Stimulated activated CD4-positive, alpha-beta T cell treated with anti-CD3 and anti-CD28 coated beads, Interleukin-4, amount 100 ng/mL, for 1 hour (primary cell): ENCODE measurements at places on chromosomes 11 and 22.

DNA sequence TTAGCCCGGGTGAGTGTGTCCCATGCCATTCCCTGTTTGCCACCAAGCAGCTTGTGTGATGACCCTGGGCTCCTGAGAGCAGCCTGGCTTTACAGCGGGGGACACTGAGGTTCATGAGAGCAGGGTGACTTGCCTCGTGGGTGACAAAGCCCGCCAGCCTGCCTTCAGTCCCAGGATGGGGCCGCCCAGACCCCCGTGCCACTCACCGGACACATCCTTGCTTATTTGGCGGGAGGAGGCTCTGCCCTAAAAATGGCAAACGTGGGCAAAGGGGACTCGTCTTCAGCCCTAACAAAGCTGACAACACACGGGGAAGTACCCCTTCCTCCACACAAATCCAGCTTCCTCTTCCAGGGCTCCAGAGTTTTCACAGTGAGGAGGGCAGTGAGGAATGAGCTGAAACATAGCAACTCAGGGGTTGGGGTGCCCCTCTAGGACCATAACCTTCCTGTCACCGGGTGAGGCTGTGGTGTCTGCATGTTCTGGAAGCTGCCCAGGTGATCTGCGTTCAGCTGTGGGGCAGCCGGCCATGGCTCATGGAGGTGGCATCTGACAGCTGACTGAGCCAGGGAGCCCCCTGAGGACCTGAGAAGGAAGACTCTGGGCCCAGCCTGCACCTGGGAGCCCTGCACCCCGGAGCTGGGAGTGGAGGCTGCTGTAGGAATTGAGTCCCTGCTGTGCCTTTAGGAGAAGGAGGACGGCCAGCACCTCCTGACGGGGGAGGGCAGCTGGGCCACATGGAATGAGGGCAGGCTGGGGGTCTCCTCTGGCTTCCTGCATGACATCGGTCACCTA, 16.7 kb downstream of the RIBC2 start:
- DNase-seq = no peak

GRCh38 chr11:95943546-95943945, 19.6 kb upstream of the MTMR2 start:
- DNase-seq = no peak

DNA sequence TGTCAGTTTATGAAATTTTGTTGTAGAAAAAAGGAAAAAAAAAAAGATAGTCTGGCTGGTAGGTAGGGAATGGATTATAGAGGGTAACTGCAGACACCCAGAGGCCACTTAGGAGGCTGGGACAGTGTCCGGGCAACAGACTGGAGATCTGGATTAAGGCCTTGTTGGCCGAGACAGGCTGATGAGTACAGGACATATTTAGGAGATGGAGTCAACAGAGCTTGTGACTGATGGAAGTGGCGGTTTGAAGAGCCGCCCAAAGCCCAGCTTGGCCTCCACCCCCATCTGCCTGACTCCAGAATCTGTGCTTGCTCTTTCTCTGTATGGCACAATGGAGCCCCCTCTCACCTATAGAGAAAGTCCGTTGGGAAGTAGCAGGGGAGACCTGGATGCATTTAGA, 7.6 kb downstream of the PLEKHB1 start:
- DNase-seq = no peak

DNA sequence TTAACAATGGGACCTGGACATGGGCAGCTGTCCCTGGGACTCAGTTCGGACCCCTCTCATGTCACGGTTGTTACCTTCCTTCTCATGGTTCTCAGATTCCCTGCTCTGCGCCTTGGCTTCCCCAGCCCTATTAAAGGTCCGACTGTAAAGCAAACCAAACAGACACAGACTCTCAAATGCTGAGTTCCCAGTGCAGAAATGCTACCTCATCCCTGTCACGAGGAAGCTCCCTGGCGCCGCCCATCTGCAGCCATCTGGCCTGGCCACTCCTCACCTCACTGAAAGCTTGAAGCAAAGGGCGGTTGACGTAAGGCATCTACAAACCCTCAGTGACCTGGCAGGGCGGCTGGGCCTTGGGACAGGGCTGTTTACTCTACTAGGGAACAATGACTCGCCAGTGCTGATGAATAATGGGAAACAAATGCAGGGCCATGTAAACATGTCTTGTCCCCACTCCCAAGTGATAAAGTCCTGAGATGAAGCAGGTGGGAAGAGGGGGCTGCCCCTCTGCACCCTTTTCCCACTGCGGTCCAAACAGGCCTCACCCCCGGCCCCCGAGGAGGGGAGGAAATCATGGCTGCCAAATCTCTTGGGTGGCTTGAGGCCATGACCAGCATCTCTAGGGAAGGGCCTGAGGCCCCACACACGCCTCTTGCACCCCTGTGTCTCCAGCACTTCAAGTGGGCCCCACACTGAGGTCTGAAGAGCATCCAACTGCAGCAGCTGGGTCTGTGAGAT, 49.3 kb downstream of the SCUBE1 start:
- no peak for DNase-seq

DNA sequence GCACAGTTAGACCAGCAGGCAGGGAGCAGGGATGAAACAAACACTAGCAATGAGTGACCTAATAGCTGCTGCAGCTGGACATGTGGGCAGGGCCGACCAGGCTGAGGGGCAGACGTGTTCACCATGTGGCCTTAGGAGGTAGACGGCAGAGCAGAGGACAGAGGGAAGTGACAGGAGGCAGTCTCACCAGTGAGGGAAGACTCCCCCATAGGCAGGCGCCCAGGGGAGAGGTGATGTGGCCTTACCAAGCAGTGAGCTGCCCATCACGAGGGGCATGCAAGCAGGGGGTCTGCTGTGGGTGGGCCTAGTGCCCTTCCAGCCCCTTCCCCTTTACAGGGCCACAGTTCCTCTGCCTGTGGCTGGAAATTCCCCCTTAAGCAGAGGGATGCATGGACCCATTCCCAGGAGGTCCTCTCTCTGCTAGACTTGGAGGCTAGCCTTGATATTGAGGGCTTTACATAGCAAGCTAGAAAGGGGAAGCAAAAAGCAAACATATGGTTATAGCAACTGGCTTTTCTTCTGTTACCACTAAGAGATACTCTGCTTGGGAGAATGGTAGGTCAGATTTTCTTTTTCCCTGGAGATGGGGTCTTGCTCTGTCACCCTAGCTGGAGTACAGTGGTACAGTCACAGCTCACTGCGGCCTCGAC, 67.6 kb downstream of the MPPED1 start:
- no peak for DNase-seq

DNA sequence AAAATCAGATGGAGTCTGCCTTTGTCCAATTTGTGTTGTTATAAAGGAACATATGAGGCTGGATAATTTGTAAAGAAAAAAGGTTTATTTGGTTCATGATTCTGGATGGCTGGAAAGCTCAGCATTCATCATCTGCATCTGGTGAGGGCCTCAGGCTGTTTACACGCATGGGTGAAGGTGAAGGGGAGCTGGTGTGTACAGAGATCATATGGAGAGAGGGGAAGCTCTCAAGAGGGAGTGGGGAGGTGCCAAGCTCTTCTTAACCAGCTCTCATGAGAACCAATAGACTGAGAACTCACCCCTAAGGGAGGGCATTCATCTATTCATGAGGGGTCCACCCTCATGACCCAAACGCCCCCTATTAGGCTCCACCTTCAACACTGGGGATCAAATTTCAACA, 40.0 kb downstream of the NEU3 start:
- no peak for DNase-seq

GRCh38 chr11:10893714-10894151, 35.9 kb upstream of the ZBED5 start:
- no peak for DNase-seq

DNA sequence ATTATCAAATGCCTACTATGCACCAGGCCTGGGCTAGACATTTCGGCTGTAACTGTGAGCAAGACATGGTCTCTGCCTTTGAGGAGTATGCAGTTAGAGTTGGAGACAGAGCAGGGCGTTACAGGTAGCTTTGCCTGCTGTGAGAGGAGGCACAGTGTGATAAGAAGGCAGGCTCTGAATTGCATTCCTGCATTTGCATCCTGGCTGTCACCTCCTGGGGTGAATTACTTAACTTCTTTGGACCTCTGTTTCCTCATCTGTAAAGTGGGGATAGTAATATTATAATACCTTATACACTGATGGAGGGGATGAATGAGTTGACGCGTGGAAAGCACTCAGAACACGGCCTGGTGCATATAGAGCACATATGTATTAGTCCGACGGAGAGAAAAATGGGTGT, 118.1 kb upstream of the ARHGAP20 start:
- DNase-seq = no peak

GRCh38 chr11:45147017-45147728, 734 bp downstream of the PRDM11 start:
- DNase-seq = peak; percentile 93

DNA sequence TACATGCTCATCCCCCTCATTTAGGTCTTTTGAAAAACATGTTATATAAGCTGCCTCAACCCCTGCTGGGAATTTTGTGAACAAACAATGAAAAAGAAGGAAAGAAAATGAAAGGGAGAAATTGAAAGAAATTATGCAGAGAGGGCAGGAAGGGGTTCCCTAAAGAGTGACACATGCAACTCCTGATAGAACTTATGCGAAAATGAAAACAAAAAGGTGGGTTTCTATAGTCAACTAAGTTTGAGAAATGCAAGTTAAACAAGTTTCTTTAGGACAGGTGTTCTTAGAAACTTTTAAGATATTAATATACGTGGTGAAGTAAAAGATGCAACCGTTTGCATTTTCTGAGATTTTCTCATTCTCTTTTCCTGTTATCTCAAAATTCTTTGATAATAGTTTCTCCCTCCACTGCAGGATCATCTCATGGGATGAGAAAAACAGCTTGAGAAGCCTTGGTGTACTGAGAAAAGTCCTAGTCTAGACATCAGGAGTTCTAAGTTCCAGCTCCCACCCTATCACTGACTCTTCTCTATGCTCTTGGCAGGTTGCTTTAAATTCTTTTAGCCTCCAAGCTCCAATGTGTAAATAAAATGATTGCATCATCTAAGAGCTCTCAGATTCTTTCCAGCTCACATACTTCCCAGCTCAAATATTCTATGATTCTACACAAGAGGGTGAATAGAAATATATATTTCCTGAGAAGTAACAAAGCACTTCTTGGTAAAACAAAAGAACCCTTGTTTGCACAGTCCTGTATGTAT, 109.2 kb downstream of the FAM76B start:
- no peak for DNase-seq

- no peak for DNase-seq
Observed at GRCh38 chr22:22684580-22685561, 40.5 kb downstream of the GGTLC2 start.

GRCh38 chr11:23127706-23128105, 267.4 kb upstream of the CCDC179 start:
- no peak for DNase-seq

DNA sequence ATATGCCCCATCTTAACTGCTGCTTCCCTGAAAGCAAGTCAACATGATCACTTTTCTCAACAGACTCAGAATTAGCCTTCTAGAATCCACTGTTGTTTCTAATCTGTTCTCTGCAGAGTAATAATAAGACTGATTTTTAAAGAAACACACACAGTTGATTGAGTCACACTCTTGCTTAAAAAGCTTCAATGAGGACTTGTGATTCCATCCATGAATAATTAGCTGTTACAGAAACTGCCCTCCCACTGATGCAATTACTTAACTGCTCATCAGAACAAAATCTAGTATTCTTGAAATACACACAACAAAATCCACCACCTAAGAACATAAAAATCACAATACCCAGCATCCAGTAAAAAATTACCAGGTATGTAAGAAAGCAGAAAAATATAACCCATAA, 100.5 kb upstream of the TIMP3 start:
- no peak for DNase-seq

- DNase-seq = no peak
Observed at GRCh38 chr22:36213586-36213985, 12.0 kb upstream of the APOL4 start.

- no peak for DNase-seq
Observed at GRCh38 chr22:50084080-50084477, 1.1 kb downstream of the MLC1 start.

GRCh38 chr11:14809466-14809865, 82.6 kb downstream of the CYP2R1 start:
- no peak for DNase-seq

DNA sequence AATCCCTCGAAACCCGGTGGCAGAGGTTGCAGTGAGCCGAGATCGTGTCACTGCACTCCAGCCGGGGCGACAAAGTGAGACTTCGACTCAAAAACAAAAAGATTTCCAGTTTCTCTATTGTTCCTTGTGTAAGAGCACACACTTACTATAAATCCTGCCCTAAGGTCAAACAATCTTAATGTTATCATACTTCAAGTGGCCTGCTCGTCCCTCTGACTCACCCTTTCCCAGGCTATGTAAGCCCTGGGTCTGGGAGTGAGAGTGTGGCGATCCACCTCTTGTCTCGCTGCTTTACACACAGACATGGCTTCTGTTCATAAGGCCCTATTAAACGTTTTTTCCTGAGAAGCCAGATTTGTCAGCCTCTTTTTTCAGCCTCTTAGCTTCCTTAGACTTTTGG, 24.4 kb upstream of the A4GALT start:
- DNase-seq = no peak

GRCh38 chr22:25038239-25038638, 85.7 kb downstream of the KIAA1671 start:
- DNase-seq = no peak

DNA sequence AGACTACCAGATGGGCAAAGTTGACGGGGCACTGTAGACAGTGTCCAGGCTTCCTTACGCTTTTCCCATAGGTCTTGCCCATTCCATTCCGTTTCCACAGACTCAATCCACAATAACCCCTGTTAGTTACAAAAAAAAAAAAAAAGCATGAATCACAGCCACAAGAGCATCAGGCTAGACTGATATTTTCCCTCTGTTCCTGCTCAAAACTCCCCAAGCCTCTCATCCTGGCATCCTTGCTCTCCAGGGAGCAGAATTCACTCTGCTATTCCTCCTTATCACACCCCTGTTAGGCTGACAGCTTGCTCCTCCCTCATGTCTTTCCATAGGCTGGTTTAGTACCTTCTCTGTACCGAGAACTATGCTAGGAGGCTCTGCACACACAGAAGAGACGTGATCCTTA, 42.2 kb downstream of the TMEM123 start:
- no peak for DNase-seq

- DNase-seq = peak; percentile 86
Observed at GRCh38 chr11:64245797-64246620, 734 bp downstream of the PPP1R14B start.

- DNase-seq = no peak
Observed at GRCh38 chr22:38724176-38724575, 18.4 kb downstream of the GTPBP1 start.

- DNase-seq = no peak
Observed at GRCh38 chr22:38611559-38611958, 41.6 kb upstream of the DMC1 start.
